Suppressor macrophage treated with lipopolysaccharide for 4 hours (primary cell): ENCODE measurements at places on chromosomes 2 and 18.
A peak's percentile ranks its signal among the peaks of the same experiment; 100 is the strongest.

DNA sequence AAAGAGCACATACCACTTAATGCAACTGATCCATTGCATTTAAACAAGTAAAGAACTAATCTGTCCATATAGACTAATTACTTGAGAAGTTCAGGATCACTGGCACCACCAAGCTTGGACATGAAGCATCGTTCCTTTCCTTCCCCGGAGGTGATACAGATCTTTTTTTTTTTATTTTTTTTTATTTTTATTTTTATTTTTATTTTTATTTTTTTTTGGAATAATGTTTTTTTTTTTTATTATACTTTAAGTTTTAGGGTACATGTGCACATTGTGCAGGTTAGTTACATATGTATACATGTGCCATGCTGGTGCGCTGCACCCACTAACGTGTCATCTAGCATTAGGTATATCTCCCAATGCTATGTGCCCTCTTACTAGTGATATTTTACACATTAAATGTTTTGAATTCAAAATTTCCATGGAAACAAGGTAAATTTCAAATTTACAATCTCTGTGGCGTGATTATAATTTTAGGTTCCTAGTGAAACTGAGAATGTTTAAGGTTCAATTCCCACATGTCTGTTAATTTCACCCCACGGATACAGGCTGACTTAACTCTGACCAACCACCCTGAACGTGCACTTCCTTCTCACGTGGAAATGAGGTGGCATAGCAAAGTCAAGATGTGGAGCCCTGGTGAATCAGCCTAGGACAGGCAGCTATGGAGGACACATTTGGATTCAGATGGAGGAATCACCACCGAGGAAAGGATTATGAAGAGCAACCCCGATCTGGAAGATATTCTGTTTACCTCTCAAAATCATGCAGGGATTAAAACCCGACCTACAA, 101.6 kb upstream of the THOC1 start:
- DNase-seq = peak; percentile 54

- DNase-seq = no peak
Measured at GRCh38 chr2:57218206-57218605, 828.4 kb upstream of the VRK2 start.

GRCh38 chr18:71028285-71028762, 739.5 kb downstream of the SOCS6 start:
- no peak for DNase-seq

GRCh38 chr2:204958371-204958770, 413.1 kb downstream of the PARD3B start:
- no peak for DNase-seq

- DNase-seq = no peak
Measured at GRCh38 chr2:7835151-7835550, 846.7 kb upstream of the ID2 start.

GRCh38 chr2:184498936-184499335, 99.4 kb upstream of the ZNF804A start:
- no peak for DNase-seq

- no peak for DNase-seq
Measured at GRCh38 chr2:236169741-236170589, 1.8 kb upstream of the GBX2 start.

DNA sequence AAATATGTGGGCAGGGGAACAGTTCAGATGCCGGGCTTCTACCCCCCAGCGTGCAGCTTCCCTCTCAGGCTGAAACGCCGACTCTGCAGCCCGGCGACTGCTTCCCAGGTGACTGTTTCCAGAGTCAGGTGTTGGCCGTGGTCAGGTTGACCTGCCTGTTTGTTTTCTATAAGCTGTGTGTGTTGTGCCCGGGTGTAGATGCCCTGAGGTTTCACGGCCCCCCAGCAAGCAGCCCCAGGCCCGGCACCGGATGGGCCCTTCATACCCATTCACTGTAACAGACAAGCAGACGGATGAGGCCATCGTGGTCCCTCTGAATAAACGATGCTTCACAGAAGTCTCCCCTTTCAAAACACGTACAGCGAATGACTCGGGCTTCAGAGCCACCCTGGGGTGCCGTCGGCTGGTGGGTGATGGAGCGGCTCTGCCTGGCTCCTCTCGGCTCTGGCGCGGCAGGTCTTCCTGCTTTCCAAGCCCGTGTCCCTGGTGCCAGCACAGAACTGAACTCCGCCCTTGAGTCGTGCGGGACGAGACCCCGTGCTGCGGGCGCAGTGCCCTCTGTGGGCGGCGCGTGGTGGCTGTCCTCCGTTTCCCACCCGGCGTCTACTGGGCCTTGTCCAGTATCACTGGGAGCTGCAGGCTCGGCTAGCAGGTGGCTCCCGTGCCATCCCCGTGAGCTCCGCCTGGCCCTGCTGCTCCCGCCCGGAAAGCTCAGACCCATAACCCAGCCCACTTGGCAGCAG, 15.0 kb upstream of the KCNG2 start:
- DNase-seq = no peak

- DNase-seq = no peak
Measured at GRCh38 chr2:179701524-179702110, 159.8 kb downstream of the ZNF385B start.

- no peak for DNase-seq
Measured at GRCh38 chr2:128401680-128402079, 83.0 kb upstream of the HS6ST1 start.

DNA sequence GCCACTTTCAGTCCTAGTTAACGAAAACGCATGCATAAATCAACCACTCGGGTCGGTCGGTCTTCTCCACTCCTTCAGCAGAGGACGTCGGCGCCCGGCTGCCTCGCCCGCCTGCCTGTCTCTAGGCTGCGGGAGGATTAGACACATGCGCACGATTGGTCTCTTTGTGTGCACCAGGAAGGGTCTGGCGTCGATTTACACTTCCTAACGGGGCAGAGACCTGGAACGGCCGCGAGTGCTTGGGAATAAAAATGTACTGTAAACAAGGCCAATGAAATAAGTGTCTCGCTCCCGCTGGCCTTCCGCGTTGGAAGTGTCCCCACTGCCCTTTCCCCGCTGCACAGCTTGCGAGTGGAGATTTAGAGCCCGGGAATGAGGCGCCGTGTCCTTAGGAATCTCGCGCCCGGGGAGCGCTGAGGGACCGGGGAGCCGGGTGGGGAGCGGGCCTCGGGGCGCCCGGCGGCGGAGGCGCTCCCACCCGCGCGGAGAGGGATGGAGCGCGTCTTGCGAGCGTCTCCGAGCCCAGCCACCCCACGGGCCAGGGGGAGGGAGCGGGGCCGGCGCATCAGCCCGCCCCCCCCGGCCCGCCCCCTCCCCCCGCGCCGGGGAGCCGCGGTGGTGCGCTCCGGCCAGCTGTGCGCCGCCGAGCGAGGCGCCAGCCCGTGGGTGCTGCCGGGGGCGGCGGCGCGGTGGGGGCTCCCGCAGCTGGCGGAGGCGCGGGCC, at the start of gene DOK6:
DOK6 (plus strand) TSS at position 636 of the 723 bp plus-strand sequence.
- DNase-seq = no peak

DNA sequence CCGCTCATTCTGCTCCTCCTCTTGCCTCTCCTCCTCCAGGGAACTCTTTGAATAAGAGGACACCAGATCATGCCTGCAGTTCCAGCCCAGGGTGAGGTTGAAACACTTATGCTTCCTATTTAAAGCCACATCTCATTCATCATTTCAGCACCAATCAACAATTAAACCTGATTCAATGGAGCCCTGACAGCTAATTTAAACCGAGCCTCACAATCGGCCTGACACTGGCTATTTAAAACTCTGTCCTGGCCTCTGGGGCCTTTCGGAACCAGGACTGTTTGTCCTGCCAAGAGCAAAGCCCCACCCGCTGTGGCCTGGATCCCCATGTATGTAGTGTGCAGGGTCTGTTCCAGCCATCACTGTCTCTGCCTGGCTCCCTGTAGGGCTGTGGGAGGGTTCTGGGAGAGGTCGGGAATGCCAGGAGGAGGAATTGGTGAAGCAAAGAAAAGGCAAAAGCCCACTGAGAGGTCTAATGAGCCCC, 97.4 kb downstream of the MCFD2 start:
- DNase-seq = no peak

DNA sequence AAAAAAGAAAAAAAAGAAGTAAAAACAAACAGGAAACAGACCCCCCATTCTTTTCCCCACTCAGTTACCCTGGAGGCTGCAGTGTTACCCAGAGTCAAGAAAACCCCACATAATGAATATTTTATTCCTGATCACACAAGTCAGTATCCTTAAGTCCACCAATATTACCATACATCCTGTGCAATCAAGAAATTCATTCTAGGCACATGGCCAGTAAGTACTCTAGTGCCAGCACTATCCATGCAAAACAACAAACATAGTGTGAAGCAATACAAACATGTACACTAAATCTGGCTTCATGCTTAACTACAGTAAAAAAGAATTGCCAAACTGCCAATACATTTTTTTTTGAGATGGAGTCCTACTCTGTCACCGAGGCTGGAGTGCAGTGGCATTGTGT, 111.6 kb downstream of the FAM168B start:
- no peak for DNase-seq

DNA sequence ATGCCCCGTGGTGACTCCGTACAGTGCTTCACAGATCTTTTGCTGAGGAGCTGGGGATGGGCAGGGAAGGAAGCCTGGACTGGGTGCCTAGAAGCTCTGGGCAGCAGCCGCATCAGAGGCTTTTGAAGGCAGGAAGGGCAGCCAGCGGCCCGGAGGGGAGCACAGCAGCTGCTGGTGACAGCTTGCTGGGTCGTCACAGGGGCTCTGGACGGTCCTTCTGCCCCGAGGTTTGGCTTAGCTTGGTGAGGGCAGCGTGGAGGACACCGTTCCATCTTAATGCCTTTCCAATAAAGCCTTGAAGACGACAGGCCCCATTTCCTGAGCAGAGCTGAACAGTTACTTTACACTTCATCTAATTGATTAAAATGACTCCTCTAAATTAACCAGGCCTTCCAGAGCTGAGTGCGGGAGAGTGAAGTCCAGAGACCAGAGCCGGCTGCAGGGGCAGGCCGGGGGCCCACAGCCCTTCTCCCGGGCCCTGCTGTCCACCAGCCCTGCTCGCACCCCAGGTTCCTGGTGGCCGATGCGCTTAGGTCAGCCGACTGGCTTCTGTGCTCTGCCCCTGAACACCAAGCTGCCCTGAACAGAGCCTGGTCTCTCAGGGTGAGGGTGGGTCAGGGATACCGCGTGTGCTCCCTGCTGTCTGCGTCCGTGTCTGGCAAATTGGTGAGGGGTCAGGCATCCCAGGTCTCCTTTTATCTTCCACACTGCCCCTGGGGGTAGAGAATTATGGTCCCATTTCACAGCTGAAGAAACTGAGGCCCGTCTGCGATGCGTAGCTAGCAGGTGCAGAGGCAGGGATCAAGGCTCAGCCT, 43.5 kb downstream of the RRM2 start:
- no peak for DNase-seq

DNA sequence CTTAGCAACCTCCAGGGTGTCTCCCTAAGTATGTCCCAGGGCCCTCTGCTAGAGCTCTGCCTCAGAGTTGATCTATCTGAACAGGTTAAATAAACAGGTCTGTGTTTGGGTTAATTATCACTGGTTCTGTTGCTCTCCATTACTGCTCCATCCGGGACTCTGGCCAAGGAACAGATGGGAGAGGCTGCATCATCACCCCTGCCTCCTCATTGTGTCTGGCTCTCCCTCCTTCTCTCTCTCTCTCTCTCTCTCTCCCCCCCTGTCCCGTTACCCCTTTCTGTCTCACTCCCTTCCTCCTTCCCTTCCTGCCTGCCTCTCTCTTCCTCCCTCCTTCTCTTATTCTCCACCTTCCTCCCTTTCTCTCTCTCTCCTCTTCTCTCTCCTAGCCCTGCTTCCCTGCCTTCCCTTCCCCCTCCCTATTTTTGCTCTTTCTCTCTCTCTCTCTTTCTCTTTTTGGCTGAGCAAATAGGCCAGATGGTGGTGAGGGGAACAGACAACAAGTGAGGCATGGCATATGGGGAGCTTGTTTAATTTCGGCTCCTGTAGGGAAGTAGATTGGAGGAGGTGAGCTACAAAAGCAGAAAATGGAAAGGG, 62.1 kb downstream of the SETBP1 start:
- DNase-seq = no peak

DNA sequence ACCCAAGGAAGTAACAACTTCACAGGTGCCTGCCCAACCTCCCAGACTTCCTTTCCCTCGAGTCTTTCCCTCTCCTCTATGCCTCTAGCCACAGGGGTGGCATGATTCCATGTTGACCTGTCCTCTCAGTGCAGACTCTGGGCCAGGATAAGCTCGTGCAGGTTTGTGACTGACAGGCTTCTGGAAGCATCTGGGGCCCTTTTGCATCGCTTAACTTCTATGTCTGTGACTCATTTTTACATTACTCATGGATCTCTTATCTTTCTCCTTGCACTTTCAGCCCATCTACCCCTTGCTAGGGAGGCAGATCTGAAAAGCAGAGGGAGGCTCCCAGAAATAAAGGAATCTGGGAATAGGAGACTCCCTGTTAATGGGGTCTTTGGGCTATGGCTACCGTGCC, 98.5 kb upstream of the RIOK3 start:
- no peak for DNase-seq

- DNase-seq = no peak
Measured at GRCh38 chr2:82853299-82853698, 1605.8 kb downstream of the SUCLG1 start.

DNA sequence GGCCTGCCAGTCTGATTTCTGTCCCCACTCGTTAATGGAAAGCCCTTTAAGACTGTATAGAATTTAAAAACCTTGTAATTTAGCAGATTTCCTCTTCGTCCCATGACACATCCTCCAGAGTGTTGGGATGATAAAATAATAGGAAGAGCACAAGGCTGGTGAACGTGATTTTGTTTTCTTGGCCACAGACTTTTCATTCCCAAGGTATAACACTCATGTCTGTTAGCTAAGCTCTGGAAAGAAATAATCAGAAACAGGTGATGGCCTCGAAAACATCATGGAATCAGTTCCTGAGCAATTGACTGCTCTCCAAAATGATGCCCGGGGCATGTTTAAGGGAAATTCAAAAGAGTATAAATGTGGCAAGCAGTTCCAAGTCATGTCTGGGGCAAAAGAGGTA, 337.8 kb upstream of the TCF4 start:
- DNase-seq = no peak

DNA sequence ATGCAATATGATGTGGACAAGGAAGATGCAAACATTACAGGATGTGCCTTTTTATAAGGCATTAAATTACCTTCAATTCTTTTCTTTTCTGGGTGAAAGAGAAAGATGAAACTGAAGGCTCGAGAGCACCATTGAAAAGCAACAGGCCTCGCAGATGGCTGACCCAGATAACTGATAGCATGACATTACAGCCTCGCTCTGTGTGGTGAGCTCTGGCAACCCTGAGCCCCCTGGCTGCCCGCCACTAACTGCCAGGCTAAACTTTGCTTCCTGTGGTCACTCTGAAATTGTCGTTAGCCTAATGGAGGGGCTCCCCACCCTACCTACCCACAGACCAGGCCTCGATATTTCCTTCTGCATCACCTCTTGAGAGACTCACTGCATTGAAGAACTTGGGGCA, 516.8 kb upstream of the FANCL start:
- no peak for DNase-seq

GRCh38 chr2:75640621-75641121, 5.9 kb upstream of the MRPL19 start:
- peak; percentile 68 for DNase-seq

GRCh38 chr2:127158614-127159290, 51.8 kb upstream of the BIN1 start:
- DNase-seq = peak; percentile 78
